NCI-H1436 (cell line): ENCODE measurements at places on chromosomes 4 and X.

DNA sequence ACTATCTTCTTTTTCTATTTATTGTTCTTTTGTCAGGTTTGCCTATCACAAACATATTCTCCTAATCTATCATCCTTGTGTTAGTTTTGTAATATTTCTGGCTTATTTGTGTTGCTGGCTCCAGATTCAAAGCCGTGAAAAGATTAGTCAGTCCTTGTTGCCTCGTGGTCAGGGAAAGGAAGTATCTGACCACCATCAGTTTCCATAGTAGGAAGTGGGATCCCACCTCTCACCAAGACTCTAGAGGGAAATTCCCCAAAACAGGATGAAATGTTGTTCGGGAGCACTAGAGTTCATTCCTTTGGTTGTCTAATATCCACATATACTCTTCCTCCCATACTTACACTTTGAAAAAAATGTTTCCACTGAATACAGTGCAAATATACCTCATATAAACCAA is 131.0 kb upstream of the HUWE1 start:
- DNase-seq, result no peak

- DNase-seq, result no peak
Observed at GRCh38 chrX:48833542-48834138, 1.8 kb downstream of the PCSK1N start.

GRCh38 chrX:39772057-39772832 is 325.5 kb downstream of the BCOR start:
- no peak for DNase-seq

DNA sequence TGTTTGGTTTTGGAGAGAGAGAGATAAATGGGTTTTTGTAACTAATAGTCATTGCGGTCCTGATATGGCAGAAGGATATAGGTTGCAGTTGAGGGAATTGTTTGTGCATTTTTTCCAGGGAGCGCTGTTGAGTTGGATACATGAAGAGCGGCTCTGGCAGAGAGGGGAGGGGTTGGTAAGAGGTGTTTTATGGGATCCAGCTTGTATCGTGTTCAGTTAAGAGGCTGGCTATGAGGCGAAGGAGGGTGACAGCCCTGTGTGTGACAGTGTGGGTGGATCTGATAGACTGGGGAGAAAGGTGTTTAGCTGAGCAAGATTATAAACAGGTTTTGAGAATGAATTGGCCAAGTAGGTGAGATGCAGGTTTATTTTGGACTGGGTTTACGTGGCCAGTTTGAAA is 1.5 kb downstream of the SPANXN4 start:
- DNase-seq, result no peak

DNA sequence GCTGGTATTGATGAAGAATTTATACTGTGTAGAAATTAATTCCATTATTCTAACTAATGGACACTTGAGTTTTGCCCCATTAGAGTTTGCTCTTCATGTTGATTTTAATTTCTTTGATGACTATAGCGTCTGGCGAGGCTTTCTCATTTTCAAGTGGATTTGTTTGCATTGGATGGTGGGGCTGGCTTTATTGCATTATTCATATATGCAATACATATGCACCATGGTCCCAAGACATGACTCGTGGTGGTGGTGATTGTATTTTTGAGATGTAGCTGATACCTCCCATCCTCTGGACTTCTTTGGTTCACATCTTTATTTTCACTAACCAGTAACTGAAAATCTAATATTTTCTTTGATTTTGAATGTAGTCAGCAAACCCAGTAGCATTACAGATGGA is 39.8 kb downstream of the PTTG2 start:
- DNase-seq, result no peak

GRCh38 chrX:40457406-40457805 is 123.4 kb upstream of the ATP6AP2 start:
- no peak for DNase-seq

GRCh38 chr4:83604321-83604720 is 68.4 kb downstream of the GPAT3 start:
- DNase-seq, result no peak

DNA sequence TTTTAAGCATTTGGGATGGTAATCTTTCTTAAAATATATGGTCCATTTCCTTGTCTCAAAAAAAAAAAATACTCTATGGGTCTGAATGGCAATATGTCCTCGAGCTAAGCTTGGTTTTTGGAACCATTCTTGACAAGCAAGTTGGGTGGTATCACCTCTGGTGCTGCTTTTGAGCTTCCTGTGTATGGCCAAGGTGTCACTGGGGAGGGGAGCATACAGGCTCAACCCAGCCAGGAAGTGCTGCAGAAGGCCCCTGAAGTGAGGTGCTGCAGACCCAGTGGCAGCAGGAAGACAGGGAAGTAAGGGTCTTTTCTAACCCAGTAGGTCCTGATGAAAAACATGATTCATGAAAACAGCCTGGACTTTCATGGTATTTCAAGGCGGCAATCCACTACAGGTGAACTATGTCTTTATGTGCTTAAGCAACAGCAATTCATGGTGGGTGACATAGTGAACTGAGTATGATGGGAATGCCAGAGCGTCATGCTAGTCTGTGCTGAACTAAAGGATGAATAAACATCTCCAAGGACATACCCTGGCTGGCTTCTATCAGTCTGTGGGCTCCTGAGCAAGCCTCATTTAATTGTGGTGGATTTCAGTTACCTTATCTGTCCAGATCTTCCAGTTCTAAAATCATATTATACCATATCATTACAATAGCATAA is 15.1 kb downstream of the TRAPPC2 start:
- no peak for DNase-seq

DNA sequence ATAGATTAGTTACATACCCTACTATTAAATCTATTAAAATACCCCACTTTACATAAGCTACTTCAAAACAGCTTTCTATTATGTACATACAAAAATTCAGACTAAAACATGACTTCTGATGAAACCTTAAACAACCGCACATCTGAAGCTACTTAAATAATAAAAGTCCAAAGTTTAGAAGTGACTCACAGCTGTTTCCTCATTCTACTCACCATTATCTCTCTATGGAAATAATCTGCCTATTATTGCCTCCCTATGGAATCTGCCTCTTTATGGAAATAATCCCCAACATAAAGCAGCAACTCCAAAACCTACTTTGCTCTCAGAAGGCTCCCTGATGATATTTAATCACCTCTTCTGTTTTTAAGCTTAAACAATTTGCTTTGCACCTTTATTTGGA is 15.7 kb upstream of the BANK1 start:
- DNase-seq, result no peak

DNA sequence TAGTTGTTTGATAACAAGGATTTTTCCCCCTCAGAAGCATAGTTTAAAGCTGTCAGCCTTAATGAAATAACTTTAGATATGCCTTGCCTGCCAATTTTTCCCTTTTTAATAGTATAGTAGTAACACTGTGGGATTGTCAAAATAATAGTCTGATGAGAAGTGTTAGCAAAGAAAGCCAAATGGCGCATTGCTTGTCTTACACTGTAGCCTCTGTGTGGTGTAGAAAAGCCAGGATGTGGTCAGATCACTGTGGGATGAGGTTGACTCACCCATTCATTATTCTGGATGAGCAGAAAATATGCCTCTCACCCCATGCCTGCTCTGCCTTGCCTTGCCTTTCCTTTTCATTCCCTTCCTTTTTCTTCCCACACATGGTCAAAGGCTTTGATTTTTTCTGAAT is 257.8 kb upstream of the NRK start:
- DNase-seq, result no peak

DNA sequence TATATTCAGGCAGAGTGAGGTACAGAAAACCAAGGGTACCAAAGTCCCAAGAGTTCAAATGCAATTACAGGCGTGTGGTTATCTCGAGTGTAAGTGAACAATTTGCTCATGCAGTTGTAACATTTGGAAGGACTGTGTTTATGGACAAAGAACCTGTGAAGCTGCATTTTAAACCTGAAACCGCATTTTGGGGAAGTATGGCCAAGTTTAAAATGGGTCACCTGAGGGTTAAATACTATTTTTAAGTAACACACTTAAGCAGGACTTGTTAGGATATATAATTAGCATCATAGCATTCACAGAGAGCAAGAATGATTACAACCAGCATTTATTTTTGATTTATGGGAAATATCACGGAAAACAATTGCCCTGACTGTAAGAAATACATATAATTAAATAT is 79.1 kb upstream of the LCORL start:
- no peak for DNase-seq

- DNase-seq, result peak; percentile 24
Observed at GRCh38 chrX:70664726-70665125, 220.1 kb downstream of the DLG3 start.

GRCh38 chr4:145176641-145177432 is 3.6 kb downstream of the OTUD4 start:
- no peak for DNase-seq

DNA sequence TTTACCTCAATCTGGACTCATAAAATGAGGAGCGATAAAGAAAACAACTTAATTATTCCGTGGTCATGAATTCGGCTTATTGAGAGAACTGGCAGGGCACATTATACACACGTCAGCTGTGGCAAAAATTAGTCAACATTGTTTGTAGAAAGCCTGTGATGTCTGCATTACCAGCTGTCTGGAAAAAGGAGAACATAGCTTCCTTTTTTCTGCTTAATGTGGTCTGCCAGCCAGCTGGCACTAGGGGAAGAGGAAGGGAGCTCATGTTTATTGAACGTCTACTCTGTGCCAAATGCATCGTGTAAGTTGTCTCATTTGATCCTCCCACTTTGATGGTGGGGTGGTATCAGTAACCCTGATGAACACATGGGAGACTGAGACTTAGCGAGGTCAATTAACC is 367.6 kb downstream of the ARHGAP24 start:
- no peak for DNase-seq

DNA sequence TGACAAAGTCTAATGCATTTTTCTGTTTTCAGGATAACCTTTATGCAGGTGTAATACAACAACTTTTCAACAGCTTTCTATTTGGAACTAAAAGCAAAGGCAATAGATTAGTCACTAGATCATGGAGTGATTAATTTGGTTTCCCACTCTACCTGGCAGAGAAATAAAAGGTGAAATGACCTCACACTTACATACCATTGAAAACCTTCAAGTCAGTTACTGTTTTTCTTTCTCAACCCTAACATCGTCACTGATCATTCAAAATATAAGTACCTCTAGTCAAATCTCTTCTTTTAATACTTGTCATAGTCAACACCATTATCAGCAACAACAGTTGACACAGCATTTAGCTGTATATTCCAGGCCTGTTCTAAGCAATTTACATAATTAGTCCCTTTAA is 85.1 kb upstream of the ZCCHC13 start:
- DNase-seq, result no peak

- no peak for DNase-seq
Observed at GRCh38 chrX:131795442-131796229, 227.5 kb upstream of the STK26 start.

DNA sequence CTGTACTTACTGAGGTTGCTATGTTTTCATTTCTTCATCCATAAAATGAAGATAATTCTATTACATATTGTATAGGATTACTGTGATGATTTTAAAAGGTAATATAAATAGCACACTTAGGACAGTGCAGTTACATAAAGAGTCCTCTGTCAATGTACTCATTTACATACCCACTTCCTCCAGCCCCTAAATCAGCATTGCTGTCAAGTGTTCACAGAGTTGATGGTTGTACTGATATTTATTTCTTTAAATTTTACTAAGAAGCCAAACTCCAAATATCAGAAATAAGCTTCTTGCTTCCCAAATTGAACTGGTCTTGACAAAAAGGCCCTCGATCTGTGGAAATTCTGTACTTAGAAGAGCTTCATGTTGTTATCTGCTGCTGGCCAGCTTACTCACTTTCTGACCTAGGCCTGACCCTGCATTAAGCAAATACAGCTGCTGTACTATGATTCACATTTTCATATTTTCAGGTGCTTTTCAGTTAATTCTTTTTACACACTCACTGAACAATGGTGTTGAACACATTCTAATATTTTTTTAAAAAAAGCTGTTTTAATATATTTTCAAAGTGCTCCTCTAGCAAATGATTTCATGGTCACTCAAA is 259.6 kb downstream of the UNC5C start:
- DNase-seq, result no peak

DNA sequence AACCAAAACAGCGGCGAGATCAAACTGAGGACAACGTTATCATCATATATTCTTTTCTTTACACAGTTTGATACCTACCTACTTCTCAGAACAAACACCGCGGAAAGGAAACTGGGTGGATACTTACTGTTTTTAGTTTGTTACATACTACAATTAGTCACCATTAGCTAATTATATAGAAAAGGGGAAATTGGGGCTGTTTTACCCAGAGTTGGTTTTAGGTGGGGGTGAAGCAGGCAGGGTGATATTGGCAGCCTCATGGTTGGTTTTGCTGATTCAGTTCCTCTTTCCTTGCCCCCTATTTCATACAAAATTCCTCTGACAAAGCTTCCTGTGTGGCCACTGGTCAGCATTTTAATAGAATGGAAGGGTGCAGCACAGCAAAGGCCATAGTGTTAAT is 77.8 kb downstream of the SORBS2 start:
- DNase-seq, result no peak

DNA sequence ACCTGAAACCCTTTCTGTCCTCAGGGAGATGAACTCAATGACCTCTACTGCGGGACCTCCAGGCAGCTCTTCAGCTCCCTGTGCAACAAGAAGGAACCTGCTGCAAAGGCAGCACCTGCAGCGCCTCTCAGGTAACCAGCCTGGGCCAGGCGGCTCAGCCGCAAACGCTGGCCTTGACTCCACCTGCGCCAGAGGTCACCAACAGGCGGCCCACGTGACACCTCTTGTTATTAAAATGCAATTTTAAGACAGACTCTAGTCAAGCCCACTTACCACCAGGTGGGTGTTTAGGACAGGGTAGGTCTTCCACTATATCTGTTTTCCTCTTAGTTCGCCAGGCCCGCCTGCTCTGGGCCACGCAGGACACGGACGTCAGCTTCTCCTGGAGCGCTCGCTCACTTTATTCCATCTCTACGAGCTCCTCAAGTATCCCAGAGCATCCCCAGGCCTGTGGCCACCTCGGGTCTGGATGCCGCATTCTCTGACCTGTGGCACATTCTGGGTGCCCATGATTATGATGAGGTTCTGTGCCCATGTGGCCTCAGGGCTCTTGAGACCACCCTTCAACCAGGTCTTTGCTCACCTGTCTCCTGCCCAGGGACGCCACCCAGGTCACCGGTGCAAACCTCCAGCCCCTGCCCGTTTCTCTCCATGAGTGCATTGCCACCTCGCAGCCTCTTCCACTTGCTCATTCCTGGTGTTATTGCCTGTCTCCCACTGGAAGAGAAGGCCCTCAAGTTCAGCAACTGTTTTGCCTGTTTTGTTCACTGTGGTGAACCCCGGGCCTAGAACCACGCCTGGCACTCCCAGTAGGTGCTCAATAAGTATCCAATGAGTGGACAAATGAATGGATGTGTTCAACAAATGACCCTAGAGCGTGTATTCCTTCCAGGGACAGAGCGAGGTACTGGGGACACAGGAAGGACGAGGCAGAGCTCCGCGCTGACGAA is 32.8 kb upstream of the JAKMIP1 start:
- no peak for DNase-seq

- DNase-seq, result no peak
Observed at GRCh38 chr4:184727430-184727829, 6.5 kb downstream of the CENPU start.

GRCh38 chr4:8571702-8572685 is 8.2 kb upstream of the GPR78 start:
- no peak for DNase-seq

DNA sequence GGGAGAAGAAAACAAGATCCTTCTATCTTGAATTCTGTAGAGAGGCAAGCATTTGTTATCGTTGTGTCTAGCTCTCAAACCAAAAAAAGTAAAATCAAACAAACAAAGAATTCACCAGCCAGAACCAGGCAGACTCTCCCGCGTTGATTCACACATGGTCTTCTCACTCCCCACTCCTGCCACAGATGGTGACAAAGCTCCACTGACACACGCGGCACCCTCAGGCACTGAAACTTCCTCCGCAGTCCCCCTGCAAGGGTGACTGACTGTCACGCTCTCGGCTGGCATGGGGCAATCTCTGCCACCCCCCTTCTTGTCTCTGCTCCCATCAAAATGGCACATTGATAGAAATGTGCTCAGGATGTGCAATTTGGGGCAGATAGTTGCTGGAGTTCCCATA is 304.9 kb downstream of the DHX15 start:
- DNase-seq, result no peak
